ENCODE measurements at places on chromosomes 5 and 9. TPM values are rescaled to one million over a fixed set of nuclear protein-coding genes. Genes with fewer than 3 reads are reported as not detected.

DNA sequence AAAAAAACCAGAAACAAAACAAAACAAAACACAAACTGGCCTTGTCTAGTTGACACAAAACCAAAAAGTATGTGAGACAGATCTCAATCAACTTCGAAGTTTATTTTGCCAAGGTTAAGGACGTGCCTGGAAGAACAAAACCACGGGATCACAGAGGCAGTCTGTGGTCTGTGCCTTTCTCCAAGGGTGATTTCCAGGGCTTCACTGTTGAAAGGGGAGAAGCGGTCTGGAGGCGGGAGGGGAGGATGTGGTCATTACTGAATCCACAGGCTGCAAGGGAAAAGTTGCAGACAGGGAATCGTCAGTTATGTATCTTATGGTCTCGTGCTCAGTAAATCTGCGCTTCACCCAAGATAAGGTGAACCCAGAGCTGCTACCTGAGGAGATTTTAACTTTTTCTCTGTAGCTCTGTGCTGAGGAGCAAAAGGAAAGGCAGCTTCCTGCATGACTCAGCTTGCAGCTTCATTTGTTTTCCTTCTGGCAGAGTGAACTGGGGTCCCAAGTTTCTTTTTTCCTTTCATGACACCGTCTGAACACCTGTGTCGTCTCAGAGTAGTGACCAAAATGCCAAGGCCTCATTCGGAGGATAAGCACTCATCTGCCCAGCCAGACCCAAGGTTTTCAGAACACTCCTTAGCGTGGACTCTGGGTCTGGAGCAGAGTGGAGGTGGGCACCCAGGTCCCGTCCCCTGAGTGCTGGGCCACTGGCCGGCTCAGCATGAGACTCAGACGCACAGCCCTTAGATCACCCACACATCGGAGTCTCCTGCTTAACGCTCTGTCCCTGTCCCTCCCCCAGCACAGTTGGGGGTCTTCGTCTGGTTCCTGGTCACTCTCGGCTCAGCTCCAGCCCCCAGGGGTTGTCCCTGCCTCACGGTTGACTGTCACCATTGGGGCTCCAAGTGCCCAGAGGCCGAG is 25.9 kb downstream of the ROPN1L start:
- H3K36me3 ChIP-seq, result no peaks in the 10 kb centered on the region
- H3K27me3 ChIP-seq, result no peaks in the 10 kb centered on the region
- no peak overlapping the region for H3K4me3 ChIP-seq
- peak overlapping the region; percentile 66 for H3K27ac ChIP-seq

Gene ZNF300
- polyA plus RNA-seq, result 3.4 TPM

- H3K4me1 ChIP-seq, result no peaks in the 10 kb centered on the region
- H3K36me3 ChIP-seq, result no peaks in the 10 kb centered on the region
- H3K27ac ChIP-seq, result no peak overlapping the region
- DNase-seq, result no peak
Measured at GRCh38 chr9:109274884-109275730, 45.8 kb downstream of the EPB41L4B start.

GRCh38 chr5:66958980-66959641 is 237.5 kb downstream of the CD180 start:
- peak overlapping the region; percentile 80 for H3K27ac ChIP-seq
- H3K27me3 ChIP-seq, result no peaks in the 10 kb centered on the region
- DNase-seq, result peak; percentile 20
- H3K36me3 ChIP-seq, result no peaks in the 10 kb centered on the region
- no peak overlapping the region for H3K4me3 ChIP-seq
- peaks cover 24% of the 10 kb centered on the region for H3K4me1 ChIP-seq

DNA sequence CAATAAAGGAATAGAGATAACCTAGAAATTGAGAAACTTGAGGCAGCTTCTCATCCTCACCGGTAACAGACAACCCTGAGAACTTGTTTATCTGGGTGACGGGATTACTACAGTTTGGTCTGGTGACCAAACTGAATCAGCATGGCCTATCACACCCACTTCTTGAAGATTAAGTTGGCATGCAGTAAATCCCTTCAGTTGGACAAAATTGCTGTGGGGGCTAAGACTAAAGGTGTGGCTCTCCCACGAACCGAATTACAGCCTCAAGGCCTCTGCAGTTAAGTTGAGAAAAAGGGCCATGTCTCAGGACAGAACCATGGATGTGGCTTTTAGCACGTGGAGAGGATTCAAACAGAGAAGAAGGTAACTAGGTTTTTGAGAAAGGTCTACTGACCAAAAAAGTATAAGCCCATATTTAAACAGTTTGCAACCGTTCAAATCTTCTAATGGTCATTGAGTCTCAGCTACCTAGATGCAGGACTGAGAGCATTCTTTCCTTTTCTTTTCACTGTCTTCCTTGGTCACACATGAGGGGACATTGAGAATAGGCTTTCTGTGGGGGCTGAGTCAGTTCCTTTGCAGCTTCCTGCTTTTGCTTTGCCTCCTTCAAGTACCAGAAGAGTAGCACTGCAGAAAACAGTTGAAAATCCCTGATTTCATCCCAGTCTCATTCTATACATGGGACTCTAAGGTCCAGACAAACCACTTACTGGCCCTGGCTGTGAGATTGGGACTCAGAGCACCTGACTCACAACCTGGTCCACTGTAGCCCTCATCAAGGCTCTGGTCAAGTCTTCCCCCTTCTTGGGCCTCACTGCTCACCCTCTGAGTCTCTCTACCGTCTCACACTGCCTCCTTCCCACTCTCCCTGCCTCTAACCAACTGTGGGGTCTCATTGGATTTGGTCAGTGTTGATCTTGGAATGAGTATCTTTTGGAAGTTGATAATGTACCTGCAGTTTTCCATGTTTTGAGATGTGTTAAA is 30.9 kb downstream of the PDE6A start:
- DNase-seq, result peak; percentile 61
- H3K36me3 ChIP-seq, result no peaks in the 10 kb centered on the region
- H3K4me3 ChIP-seq, result no peak overlapping the region
- H3K27ac ChIP-seq, result peak overlapping the region; percentile 10

Gene PCDHB2
- polyA plus RNA-seq, result 0.57 TPM

DNA sequence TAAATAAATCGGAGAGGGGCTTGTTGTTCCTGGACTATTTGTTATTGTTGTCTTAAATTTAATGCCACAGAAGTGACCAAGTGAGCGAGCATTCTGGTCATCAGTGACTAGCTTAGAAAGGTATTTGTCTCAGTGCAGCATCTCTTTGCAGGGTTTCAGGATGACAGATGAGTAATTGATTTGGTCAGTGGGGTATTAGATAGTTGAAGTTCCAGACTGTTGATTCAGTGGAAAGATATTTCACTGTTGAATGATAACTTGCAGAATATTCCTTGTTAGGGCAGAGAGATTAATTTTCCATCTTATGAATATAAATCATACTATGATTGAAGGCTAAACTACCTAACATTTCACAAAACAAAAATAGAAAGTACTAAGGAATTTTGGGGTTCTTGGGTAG is 122.4 kb downstream of the TRIO start:
- H3K27me3 ChIP-seq, result no peaks in the 10 kb centered on the region
- peak; percentile 62 for DNase-seq
- no peaks in the 10 kb centered on the region for H3K36me3 ChIP-seq

GRCh38 chr5:92641031-92641962 is 939.7 kb downstream of the NR2F1-AS1 start:
- peak; percentile 90 for DNase-seq
- peak overlapping the region; percentile 22 for H3K4me3 ChIP-seq
- peaks cover 13% of the 10 kb centered on the region for H3K4me1 ChIP-seq
- peak overlapping the region; percentile 33 for H3K27ac ChIP-seq

GRCh38 chr9:124272118-124272517 is 14.4 kb downstream of the NEK6 start:
- DNase-seq, result no peak
- peaks cover 35% of the 10 kb centered on the region for H3K4me1 ChIP-seq
- peaks cover 3% of the 10 kb centered on the region for H3K36me3 ChIP-seq
- H3K4me3 ChIP-seq, result no peak overlapping the region

GRCh38 chr9:132588098-132588497 is 5.7 kb downstream of the BARHL1 start:
- no peak overlapping the region for H3K4me3 ChIP-seq
- peaks cover 85% of the 10 kb centered on the region for H3K27me3 ChIP-seq
- no peak overlapping the region for H3K27ac ChIP-seq
- no peaks in the 10 kb centered on the region for H3K36me3 ChIP-seq
- no peak for DNase-seq
- H3K4me1 ChIP-seq, result peaks cover 10% of the 10 kb centered on the region

DNA sequence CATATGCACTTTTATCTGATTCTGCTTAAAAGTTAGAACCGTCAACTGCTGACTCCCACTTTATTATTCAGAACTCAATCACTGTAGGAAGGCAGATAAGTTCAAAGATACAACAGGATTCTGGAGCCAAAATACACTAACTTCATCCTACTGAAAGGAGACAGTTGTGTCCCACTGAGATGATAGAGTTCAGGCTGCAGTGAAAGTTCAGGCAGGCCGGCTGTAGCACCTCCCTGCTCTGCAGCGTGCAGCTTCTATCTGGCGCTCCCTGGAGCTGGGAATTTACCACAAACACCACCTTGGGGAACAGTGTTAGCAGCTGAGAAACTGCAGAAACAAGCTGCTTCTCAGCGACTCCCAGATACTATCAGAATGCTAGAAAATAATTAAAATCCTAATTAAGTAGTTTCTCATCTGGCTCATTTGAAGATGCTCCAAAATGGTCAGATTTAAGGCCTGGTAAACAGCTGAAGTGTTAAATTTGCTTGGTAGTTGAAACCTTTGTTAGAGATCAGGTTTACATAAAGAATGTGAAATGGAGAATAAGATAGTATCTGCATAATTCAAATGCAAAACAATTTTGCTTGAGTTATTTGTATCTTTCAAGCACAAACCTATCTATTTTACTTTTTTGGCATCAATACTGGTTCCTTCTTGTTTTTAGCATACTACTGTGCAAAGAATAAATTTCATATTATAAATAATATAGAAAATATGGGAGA is 52.3 kb upstream of the CNTLN start:
- H3K27ac ChIP-seq, result no peak overlapping the region
- H3K27me3 ChIP-seq, result no peaks in the 10 kb centered on the region
- no peak overlapping the region for H3K4me3 ChIP-seq
- DNase-seq, result peak; percentile 5

DNA sequence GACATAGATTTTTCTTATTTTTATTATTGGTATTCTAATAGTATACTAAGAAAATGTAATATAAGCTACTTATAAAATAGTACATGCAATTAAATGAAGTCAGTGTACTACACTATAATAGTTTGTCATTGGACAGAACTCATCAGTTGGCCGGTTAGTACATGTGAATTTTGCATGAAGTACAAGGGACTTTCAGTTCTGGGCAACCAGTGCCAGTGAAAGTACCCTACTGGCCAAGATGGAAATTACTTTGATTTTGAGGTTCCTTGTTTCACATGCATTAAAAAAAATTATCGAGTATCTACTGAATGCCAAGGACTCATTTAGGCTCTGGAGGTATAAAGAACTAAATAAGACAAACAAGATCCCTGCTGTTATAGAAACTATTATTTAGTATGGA is 213.4 kb upstream of the ELL2 start:
- no peaks in the 10 kb centered on the region for H3K27me3 ChIP-seq
- H3K36me3 ChIP-seq, result no peaks in the 10 kb centered on the region
- H3K27ac ChIP-seq, result no peak overlapping the region
- DNase-seq, result peak; percentile 34
- H3K4me1 ChIP-seq, result no peaks in the 10 kb centered on the region
- H3K4me3 ChIP-seq, result no peak overlapping the region

GRCh38 chr5:104247260-104247659 is 684.7 kb upstream of the NUDT12 start:
- no peak overlapping the region for H3K27ac ChIP-seq
- H3K4me3 ChIP-seq, result no peak overlapping the region
- no peaks in the 10 kb centered on the region for H3K27me3 ChIP-seq
- H3K36me3 ChIP-seq, result no peaks in the 10 kb centered on the region

- peaks cover 2% of the 10 kb centered on the region for H3K27me3 ChIP-seq
- DNase-seq, result no peak
- peak overlapping the region; percentile 58 for H3K27ac ChIP-seq
- H3K36me3 ChIP-seq, result no peaks in the 10 kb centered on the region
- H3K4me1 ChIP-seq, result peaks cover 10% of the 10 kb centered on the region
Measured at GRCh38 chr5:123511290-123511647, 708 bp upstream of the CSNK1G3 start.

- no peaks in the 10 kb centered on the region for H3K27me3 ChIP-seq
- no peaks in the 10 kb centered on the region for H3K36me3 ChIP-seq
- H3K4me1 ChIP-seq, result no peaks in the 10 kb centered on the region
- no peak overlapping the region for H3K4me3 ChIP-seq
- peak; percentile 24 for DNase-seq
Measured at GRCh38 chr5:1503241-1504068, 20.3 kb downstream of the LPCAT1 start.

GRCh38 chr9:4069457-4070153 is 230.3 kb downstream of the GLIS3 start:
- no peaks in the 10 kb centered on the region for H3K4me1 ChIP-seq
- no peak overlapping the region for H3K27ac ChIP-seq
- no peaks in the 10 kb centered on the region for H3K36me3 ChIP-seq
- no peak overlapping the region for H3K4me3 ChIP-seq
- H3K27me3 ChIP-seq, result no peaks in the 10 kb centered on the region

GRCh38 chr5:150516011-150516410 is 8.1 kb downstream of the NDST1 start:
- H3K36me3 ChIP-seq, result peaks cover 3% of the 10 kb centered on the region
- peaks cover 65% of the 10 kb centered on the region for H3K4me1 ChIP-seq
- H3K4me3 ChIP-seq, result no peak overlapping the region

DNA sequence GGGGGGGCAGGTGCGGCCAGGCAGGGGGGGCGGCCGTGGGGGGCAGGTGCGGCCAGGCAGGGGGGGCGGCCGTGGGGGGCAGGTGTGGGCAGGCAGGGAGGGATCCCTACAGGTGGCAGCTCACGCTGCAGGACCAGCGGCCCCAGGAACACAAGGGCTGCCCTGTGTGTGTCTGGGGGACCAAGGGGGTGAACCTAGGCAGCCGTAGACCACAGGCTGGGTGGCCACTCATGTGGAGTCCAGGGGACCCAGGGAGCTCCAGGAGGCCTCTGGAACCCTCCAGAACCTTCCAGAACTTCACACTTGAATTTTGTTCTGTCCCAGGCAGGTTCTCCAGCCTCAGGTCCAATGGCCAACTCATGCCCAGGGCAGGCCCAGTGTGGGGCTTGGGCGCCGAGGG is 51.6 kb upstream of the EGFL7 start:
- H3K36me3 ChIP-seq, result no peaks in the 10 kb centered on the region
- peaks cover 22% of the 10 kb centered on the region for H3K4me1 ChIP-seq

DNA sequence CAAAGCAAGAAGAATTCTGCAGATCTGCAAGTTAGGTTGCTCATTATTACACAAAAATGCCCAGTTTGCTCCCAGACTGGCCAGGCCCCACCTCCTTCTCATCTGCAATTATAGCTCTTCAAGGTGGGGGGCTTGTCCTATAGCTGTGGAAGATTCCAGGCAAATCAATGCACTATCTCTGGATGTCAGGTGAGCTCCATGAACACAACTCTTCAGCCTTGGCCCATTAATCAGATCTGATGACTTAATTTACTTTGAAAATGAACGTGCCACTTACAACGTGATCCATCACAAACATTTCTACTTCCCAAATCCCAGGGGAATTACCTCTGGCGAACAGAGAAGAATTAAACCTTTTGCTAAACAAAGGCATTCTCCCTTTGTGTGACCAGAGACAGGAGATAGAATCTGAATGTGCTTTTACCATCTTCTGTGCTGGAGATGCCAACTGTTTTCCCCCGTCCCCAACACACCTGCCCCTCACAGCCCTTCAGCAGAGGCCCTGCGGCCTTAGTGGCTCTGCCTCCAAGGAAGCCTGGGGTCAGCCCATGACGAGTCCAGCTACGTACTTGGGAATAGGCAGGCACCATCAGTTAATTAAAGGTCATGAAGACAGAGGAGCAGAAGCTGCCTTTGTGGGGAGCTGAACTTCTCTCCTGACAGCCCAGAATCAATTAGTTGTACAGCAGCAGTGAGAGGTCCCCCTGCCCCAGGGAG is 60.5 kb downstream of the SNX18 start:
- H3K27ac ChIP-seq, result no peak overlapping the region
- no peak overlapping the region for H3K4me3 ChIP-seq
- no peaks in the 10 kb centered on the region for H3K4me1 ChIP-seq
- H3K36me3 ChIP-seq, result no peaks in the 10 kb centered on the region
- no peak for DNase-seq

Gene KIF20A
- 36.6 TPM for polyA plus RNA-seq

All from endothelial cell of umbilical vein (primary cell).